ENCODE measurements at places on chromosomes 11 and 22. TPM values are rescaled to one million over a fixed set of nuclear protein-coding genes. Genes with fewer than 3 reads are reported as not detected.
A peak's percentile ranks its signal among the peaks of the same experiment; 100 is the strongest.

DNA sequence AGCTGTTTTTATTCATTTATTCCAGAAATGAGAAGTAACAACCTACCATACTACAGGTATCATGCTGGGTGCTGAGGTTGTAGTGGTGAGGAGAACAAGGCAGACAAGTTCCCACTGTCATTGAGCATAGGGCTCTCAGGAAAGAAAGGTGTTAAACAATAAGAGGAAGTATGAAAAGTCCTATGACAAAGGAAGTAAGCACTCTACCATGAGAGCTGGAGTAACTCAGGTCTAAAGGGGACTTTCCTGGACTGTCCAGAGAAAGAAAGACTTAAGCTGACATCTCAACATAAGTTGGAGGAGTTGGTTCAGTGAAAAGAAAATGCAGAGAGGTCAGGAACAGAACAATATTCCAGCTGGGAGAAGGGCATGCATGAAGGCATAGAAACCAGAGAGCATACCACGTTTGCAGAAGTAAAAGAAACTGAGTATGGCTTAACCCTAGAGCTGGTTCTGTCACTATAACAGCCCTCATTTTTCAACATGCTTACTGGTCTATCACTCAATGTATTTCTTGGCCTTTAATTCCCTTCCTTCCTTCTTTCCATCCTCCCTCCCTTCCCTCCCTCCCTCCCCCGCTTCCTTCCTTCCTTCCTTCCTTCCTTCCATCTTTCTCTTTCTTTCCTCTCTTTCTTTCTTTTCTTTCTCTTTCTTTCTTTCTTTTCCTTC lies 137.8 kb upstream of the BDNF start:
- H3K36me3 ChIP-seq = no peaks in the 10 kb centered on the region
- no peak for DNase-seq
- H3K4me1 ChIP-seq = no peaks in the 10 kb centered on the region

DNA sequence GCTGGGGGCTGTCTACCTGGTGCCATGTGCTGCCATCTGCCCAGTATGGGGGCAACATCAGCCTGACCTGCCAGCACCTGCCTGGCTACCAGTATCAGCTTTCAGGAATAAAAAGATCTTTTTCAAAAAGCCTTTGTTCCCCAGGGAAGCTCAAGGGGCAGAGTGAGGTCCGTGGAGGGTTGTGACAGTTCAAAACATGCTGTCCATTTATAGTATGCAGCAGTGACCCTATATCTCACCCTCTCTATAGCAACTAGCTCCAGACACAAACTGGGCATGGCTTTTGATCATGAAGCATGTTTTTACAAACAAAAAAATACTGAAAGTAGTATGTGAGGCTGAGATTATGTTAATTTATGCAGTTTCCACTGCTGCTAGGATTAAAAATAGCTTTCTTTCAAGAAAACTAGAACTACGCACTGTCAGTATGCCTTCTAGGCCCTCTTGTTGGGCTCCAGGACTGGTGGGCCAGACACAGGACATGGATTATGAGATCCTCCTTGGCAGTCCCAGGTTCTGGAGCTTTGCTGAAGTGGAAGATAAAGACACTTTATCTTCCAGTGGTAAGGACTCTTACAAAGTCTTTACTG lies 23.4 kb downstream of the NAV2 start:
- no peak overlapping the region for H3K27ac ChIP-seq
- H3K4me3 ChIP-seq = no peak overlapping the region
- H3K36me3 ChIP-seq = no peaks in the 10 kb centered on the region
- H3K27me3 ChIP-seq = no peaks in the 10 kb centered on the region
- DNase-seq = no peak

GRCh38 chr11:66224226-66224855 lies 44.1 kb upstream of the RAB1B start:
- H3K27ac ChIP-seq = no peak overlapping the region
- H3K4me3 ChIP-seq = no peak overlapping the region
- DNase-seq = no peak
- H3K27me3 ChIP-seq = no peaks in the 10 kb centered on the region
- peaks cover 23% of the 10 kb centered on the region for H3K4me1 ChIP-seq

- no peaks in the 10 kb centered on the region for H3K36me3 ChIP-seq
- H3K4me3 ChIP-seq = no peak overlapping the region
- H3K27me3 ChIP-seq = no peaks in the 10 kb centered on the region
Observed at GRCh38 chr11:10181811-10182210, 112.2 kb downstream of the SBF2 start.

- no peaks in the 10 kb centered on the region for H3K27me3 ChIP-seq
- no peak overlapping the region for H3K4me3 ChIP-seq
- H3K4me1 ChIP-seq = no peaks in the 10 kb centered on the region
- H3K36me3 ChIP-seq = no peaks in the 10 kb centered on the region
Observed at GRCh38 chr11:103904324-103904667, 132.1 kb upstream of the DDI1 start.

- peaks cover 3% of the 10 kb centered on the region for H3K36me3 ChIP-seq
- no peaks in the 10 kb centered on the region for H3K27me3 ChIP-seq
- no peak overlapping the region for H3K4me3 ChIP-seq
- DNase-seq = no peak
- no peak overlapping the region for H3K27ac ChIP-seq
Observed at GRCh38 chr11:72836111-72836510, 21.9 kb downstream of the ATG16L2 start.

- H3K4me1 ChIP-seq = no peaks in the 10 kb centered on the region
- H3K36me3 ChIP-seq = no peaks in the 10 kb centered on the region
- no peak for DNase-seq
- no peak within 1 kb of the TSS for H3K27ac ChIP-seq
Observed at GRCh38 chr11:4697585-4697984, at the start of gene OR51E2. Gene OR51E2, minus strand, starts transcription at chr11:4697853. Its CDS starts 15,142 bp downstream, at chr11:4682711.

DNA sequence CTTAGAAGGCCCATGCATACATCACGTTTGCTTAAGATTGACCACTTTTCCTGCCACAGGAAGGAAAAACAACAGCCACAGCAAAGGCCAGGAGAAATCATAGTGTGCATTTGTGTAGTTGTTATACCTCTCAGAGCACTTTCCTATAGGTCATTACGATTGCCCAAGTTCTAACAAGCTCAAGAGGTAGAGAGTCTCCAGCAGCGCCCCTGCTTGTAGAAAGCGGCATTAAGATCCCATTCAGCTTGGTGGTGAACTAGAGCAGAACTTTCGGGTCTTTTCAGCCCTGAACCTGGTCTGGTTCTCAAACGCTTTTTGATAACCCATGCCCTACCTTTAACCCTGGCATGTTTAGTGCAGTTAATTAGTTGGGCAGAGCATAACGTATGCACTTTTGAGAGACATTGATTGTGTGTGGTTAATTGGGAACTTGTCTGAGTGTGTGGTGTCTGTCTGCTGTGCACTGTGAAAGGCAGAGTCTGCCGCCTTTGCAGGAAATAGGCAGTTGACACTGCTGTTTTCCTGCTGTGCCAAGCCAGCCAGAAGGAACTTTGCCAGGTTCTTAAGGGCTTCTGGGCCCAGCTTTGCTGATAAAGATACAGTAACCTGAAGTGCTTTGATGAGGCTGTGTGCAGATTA lies 109.9 kb upstream of the CLMP start:
- peaks cover 43% of the 10 kb centered on the region for H3K4me1 ChIP-seq
- H3K4me3 ChIP-seq = no peak overlapping the region
- H3K27me3 ChIP-seq = peaks cover 6% of the 10 kb centered on the region
- H3K36me3 ChIP-seq = no peaks in the 10 kb centered on the region
- DNase-seq = no peak

DNA sequence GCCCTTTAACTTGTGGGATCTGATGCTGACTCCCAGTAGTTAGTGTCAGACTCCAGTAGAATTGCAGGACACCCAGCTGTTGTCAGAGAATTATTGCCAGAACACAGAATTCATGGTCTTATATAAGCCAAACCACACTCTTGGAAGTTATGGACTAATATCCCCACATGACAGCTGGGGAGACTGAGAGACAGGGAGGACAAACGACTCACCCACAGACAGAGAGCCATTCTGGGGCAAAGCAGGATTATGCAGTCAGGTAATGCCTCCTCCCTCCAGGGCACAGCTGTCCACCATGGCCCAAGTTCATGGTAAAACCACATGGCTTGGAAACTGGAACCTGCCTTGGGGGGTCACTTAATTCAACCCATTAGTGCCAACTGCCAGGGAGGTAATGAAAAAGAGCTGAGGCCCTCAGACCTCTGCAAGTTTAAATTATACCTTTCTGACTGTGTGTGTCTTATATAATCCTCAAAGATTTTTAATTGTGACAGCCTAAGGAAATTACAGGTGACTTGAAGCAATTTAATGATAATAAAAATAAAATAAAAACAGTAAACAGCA lies 299.5 kb downstream of the BUD13 start:
- H3K4me3 ChIP-seq = no peak overlapping the region
- H3K36me3 ChIP-seq = no peaks in the 10 kb centered on the region
- H3K27me3 ChIP-seq = peaks cover 8% of the 10 kb centered on the region
- no peak for DNase-seq
- no peak overlapping the region for H3K27ac ChIP-seq
- H3K4me1 ChIP-seq = no peaks in the 10 kb centered on the region

- H3K27ac ChIP-seq = peak overlapping the region; percentile 19
- peaks cover 13% of the 10 kb centered on the region for H3K4me1 ChIP-seq
- no peaks in the 10 kb centered on the region for H3K27me3 ChIP-seq
- peak; percentile 53 for DNase-seq
Observed at GRCh38 chr22:36510966-36511881, 4.4 kb upstream of the FOXRED2 start.

The MGAT3 gene
- 0.62 TPM for total RNA-seq

The IGSF9B gene
- total RNA-seq = 34.0 TPM

The RAB3IL1 gene
- 0.74 TPM for total RNA-seq

The OR10D3 gene
- not detected for total RNA-seq

The ISX gene
- not detected for total RNA-seq

The P4HA3 gene
- not detected for total RNA-seq

The LDHAL6A gene
- 0.19 TPM for total RNA-seq

The ESAM gene
- 1.2 TPM for total RNA-seq

The TMPRSS5 gene
- 1.1 TPM for total RNA-seq

The APOA4 gene
- not detected for total RNA-seq

The UBE4A gene
- 35.3 TPM for total RNA-seq

The CNTF gene
- 1.1 TPM for total RNA-seq

The SHANK2 gene
- not detected for total RNA-seq

The PRODH gene
- 0.30 TPM for total RNA-seq

The IRAG1 gene
- not detected for total RNA-seq

The SCUBE1 gene
- not detected for total RNA-seq

The RASSF10 gene
- not detected for total RNA-seq

The MIAT gene
- 51.9 TPM for total RNA-seq

The DEFB131B gene
- total RNA-seq = not detected

The PRG3 gene
- total RNA-seq = not detected
